ENCODE measurements at places on chromosomes 12 and 14. TPM values are rescaled to one million over a fixed set of nuclear protein-coding genes. Genes with fewer than 3 reads are reported as not detected.

Gene CLEC4A
- not detected for total RNA-seq

Gene EIF2S3B
- total RNA-seq = 1.0 TPM

Gene TRIP11
- 10.4 TPM for total RNA-seq

Gene CCDC184
- total RNA-seq = 0.52 TPM

Gene CDKN1B
- 62.1 TPM for total RNA-seq

Gene SCFD1
- total RNA-seq = 111 TPM

Gene CNPY2
- total RNA-seq = 25.1 TPM

Gene CCDC175
- not detected for total RNA-seq

Data from skeletal muscle tissue (tissue), 5 donors.